ENCODE measurements at places on chromosomes 2 and 18.

GRCh38 chr2:160474319-160474645 is 19.3 kb downstream of the RBMS1 start:
- DNase-seq, result peak; percentile 49

- no peak for DNase-seq
Observed at GRCh38 chr18:48875942-48876511, 74.7 kb downstream of the SMAD7 start.

DNA sequence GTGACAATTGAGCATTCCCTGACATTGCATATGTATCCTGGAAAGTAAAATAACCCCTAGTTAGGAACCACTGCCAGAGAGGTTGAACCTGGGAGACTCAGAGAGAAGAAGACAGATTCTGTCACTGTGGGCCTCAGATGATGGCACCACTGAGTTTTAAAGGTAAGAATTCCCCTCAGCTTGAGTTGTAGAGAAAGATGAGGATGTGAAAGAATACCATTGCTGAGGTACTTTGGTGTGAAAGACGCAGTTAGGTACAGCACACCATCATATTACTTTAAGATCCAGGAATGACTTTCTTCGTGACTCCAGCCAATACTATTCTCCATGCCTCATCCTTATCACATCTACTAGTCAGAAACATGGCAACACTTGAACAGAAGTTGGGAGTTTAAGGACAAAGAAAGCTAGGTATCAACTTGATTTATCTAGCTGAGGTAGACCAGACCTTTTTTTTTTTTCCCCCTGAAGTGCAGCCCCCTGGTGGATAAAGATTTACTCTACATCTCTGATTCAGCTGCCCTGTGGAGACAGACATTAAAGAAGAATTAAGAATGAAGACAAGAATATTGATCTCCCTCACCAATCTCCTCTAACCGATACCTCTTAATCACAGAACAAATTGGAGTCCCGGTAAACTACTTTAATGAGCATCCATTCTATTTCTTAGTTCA is 630.5 kb upstream of the FANCL start:
- DNase-seq, result no peak

GRCh38 chr2:132275396-132275795 is 113.6 kb upstream of the ANKRD30BL start:
- DNase-seq, result no peak

DNA sequence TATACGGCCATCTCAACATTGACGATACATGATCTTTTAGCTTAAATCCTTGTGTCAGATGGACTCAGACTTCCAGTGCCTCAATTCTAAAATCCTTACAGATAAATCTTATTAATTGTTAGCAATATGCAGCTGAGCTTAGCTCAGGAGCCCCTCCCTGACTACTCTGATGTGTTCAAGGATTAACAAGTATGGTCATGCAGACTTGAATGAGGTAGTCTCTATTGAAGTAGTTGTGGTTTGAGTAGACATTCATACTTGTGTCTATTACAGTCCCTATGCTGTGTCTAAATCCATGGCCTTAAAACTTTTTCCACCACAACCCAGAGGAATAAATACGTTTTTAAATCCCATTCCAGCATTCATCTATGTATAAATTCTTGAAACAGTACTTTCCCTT is 119.5 kb downstream of the NUP35 start:
- no peak for DNase-seq
